ENCODE measurements at places on chromosomes 3 and 15.

DNA sequence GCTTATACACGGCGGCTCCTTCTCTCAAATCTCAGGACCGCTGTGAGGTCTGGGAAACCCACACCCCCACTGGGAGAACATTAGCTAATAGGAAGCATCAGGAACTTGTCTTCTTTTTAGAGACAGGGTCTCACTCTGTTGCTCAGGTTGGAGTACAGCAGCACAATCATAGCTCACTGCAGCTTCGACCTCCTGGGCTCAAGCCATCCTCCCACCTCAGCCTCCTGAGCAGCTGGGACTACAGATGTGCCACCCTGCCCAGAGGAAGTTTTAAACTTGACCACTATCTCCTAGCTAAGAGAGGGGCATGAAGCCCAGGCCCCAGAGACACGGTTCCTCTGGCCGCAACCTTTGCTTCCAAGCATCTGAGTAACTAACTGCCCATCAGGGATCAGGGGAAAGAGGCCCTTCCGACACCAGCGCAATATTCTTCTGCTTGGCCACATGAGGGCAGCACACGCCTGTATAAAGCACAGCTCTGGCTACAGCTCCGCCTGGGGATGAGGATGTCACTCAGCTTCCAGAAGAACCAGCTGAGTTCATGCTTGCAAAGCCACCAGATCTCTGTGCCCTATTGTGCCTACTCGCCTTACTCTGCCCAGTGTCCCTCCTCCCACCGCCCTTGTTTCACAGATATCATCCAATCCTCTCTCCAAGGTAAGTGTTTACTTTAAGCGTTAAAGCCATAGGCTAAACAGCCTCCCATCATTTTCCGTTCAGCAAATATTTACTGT is 57.6 kb upstream of the SLC6A11 start:
- peak; percentile 43 for DNase-seq

- peak; percentile 18 for DNase-seq
These were observed 38.2 kb upstream of the FAM174B start for GRCh38 chr15:92693691-92694331.

DNA sequence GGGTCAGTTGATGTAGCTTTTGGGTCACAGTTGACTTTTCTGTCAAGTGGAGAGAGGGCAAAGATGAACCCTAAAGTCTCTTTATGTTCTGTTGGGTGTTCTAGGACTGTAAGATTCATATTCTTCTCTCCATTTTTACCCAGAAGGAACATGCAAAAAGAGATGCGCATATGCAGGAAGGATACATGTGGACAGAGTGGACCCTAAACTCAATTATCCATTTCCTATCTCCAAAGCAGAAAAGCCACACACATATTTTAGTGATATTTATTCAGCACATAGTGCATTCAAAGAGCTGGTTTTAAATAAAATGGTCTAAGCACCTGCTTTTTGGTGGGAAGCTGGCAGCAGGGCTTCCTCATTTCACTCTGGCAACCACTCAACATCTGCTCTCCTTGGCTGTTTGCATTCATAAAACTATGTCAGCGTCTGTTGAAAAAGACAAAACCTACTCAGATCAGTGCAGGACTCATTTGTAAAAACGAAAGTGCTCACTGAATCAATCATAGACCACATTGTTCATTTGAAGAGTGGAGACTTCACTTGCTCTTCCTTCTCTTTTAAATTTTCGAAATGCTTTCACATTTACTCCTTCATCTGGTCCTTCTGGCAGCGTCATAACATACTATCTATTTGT is 96.6 kb downstream of the SEMA6D start:
- DNase-seq = no peak

DNA sequence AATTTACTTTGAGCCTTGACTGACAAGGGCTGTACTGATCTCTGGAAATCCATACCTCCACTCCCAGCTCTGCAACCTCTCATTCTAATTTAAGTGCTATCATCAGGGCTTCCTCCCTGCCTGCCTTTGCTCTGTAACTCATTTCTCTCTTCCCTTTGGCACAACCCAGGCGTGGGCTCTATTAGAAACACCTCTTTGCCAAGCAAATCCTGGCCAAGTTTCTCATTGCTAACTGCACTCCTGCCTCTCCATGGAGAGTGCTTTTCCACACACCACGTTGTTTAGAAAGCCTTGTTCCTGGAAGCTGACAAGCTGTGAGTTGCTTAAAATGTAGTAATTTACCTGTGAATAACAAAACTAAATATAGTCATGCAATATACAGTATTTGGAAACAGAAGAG is 20.1 kb upstream of the FSTL1 start:
- no peak for DNase-seq

GRCh38 chr15:70832176-70832575 is 21.8 kb downstream of the LARP6 start:
- DNase-seq = no peak

- no peak for DNase-seq
These were observed 308.9 kb upstream of the DNAJC19 start for GRCh38 chr3:181298421-181298820.

DNA sequence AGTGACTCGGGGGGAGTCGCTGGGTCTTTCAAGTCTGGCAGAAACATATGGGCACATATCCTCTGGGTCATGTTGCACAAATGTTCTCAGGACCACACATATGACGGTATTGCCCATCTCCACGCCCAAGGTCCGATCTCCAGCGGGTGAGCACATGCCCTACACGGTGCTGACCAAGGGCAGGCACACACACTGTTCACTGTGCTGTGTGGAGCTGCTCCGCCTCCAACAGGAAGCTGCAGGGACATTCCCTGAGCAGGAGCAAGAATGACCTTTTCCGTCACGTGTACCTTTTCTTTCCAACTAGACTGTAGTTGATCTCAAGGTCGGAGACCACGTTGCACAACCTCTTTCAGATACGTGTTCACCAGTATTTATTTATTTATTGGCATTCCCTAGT is 41.7 kb upstream of the B3GNT5 start:
- no peak for DNase-seq

DNA sequence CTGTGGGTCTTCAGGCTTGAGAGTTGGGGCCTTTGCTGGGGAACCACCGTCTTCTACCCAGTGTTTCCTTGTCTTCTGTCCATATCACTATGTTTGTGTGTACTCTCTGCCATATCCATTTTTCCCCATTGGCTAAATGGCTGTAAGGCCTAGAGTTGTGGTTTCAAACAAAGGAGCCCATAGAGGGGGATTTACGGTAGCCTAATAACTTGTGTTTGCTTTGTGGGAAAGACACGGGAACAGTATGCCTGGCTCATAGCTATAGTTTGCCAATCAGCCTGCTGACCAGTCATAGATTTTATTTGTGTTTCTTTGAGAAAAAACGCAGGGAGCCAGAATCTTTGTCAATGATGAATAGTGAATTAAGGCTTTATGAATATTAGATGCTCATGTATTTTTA is 554.8 kb downstream of the NAALADL2 start:
- no peak for DNase-seq

- DNase-seq = peak; percentile 74
These were observed 56.1 kb upstream of the PIAS1 start for GRCh38 chr15:67997996-67998395.

GRCh38 chr3:46303240-46303639 is 50.7 kb upstream of the CCR2 start:
- DNase-seq = no peak

GRCh38 chr15:66251790-66252684 is 1.5 kb downstream of the MEGF11 start:
- DNase-seq = peak; percentile 34

- peak; percentile 72 for DNase-seq
These were observed 3.4 kb upstream of the SELENOT start for GRCh38 chr3:150599611-150600297.

DNA sequence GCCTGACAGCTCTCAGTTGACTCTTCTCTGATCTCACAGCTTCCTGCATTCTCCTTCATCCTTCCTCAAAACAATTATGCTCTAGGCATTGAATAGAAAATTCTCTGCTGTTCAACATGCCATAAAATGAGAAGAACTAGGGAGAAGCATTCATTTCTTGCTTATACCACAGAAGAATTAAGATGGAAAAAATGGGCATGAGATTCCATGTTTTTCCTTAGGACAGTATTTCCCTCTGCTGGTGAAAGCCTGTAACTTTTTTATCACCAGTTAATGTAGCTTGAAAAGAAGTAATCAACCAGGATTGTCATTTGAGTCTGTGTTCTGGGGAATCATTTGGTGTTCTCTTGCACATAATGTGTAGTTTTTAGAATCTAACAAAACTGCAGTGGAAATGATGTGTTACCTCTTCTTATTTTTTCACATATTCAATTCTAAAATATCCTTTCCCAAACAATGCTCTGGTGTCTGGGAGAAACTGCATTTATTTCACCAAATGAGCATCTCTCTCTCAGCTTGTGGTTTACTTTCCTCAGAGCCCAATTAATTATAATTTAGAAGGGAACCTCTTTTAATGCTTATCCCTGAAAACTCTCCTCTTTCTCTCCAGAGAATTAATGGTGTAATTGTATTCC is 92.8 kb upstream of the DCBLD2 start:
- DNase-seq = peak; percentile 63

DNA sequence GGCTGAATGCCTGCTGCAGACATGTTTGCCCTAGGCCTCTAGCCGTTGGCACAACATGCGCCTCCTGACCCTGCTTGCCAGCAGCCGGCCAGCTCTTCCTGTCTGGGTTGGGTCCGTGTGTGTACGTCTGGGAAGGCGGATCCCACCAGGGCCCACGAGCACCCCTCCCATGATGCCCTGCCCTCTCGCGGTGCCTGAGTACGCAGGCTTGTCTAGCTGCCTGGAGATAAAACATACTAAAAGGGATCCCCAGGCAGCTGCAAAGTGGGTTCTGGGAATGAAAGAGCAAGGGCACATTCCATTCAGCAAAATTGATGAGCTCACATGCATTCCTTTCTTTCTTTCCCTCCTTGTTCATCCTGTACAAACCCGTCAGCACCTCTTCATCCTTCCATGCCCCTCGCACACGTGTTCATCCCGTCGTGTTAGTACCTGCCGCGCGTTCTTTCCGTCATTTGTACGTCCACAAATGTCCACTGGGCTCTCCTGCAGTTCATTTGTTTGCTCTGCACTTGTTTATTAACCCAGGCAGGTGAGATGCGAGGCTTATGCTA is 74.3 kb downstream of the FBLN2 start:
- peak; percentile 12 for DNase-seq

DNA sequence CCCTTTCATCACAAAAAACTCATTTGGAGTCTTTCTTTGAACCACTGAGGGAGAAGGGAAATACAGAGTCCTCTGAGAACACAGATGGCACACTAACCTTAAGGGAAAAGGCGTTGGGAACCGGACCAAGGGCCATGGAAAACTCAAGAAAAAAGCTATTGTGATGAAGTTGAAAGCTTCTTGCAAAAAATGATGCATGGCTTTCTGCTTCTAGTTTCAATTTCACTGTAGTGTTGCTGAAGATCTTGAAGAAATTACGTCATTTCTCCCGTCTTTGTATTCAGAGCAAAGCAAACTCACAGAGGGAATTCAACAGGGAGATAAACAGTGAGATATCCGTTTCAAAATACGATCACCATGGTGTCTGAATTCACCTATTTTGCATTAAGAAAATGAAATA is 642.3 kb upstream of the ADAMTS9 start:
- DNase-seq = no peak

Measured in fibroblast of skin of right quadriceps (primary cell).